Peyer's patch (tissue), 4 donors: ENCODE measurements at places on chromosomes 4 and X. TPM values are rescaled to one million over a fixed set of nuclear protein-coding genes. Genes with fewer than 3 reads are reported as not detected.

DNA sequence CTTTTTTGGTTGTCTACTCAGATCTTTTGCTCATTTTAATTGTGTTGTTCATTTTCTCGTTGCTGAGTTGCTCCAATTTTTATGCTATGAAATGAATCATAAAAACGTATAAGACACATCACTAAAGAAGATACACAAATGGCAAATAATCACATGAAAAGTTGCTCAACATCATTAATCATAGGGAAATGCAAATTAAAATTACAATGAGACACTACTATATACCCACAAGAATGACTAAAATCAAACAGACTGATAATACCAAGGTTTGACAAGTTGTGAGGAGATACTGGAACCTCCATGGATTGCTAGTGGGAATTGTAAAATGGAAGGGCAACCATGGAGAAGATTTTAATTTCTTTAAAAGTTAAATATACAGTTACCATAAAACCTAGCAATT is 17.0 kb downstream of the GSTCD start:
- DNase-seq, result no peak

DNA sequence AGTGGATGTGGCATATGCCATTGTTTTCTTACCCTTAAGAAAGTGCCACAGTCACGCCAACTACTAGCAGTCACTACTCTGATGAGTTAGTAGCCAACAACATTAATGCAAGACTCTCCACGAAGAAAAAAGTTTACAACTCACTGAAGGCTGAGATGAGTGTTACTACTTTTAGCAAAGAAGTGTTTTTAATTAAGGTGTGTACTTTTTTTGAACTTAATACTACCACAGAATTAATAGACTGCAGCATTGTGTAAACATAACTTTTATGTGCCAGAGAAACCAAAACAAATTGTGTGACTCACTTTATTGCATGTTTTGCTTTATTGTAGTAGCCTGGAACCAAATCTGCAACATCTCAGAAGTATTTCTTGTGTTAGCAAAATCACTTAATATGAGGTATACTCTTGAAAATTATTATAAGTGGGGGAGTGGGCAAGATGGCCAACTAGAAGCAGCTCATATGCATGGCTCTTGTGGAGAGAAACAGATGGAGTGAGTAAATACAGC is 2.2 kb upstream of the UGT2B4 start:
- DNase-seq, result no peak

DNA sequence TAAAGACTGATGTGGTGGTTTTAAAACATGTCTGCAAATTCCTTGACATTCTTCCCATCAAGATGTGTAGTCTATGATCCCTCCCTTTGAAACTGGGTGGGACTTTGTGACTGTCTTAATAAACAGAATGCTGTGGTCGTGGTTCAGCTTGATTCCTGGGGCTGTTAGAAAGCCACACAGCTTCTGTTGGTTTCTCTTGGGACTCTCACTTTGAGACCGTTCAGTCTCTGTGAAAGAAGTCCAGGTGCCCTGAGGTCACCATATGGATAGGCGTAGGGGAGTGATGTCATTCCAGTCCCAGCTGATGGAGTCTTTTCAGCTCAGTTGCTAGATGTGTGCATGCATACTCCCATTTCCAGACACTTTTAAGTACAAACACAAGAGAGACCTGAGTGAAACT is 216.6 kb downstream of the KDR start:
- no peak for DNase-seq

- no peak for DNase-seq
Observed at GRCh38 chrX:68719904-68720614, 72.6 kb downstream of the STARD8 start.

DNA sequence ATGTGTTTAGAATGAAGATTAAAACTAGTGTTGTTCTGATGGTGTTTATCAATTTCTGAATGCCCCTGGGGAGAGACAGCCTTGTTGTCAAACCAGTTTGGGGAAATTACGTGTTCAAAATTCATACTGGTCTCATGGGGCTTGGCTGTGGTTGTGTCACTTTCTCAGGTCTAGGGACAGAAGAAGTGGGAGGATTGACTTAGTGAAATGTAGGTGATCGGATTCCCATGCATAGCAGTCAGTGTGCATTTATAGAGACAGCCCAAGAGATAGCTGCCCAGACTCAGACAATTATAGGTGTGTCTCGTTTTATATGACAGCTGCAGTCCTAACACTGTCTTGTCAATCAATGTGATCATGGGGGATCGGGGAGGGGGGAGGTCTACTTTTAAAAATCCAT is 94.4 kb upstream of the CLCN4 start:
- no peak for DNase-seq

GRCh38 chrX:71577682-71578081 is 555 bp upstream of the GCNA start:
- no peak for DNase-seq

DNA sequence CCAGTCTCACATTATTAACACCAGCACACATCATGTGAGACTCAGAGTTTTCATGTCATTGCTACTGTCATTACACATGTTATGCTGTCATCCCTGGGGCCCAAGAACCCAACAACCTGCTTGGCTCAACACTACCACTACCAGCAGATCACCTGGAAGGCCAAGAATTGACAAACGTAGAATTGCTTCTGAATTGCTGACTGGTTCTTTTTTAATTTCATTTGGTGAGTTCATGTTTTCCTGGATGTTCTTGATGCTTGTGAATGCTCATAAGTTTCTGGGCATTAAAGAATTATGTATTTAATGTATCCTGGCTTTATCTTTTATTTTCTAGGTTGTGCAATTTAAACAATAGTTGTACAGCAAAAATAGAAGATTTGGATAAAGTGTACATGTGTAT is 40.2 kb downstream of the ACTRT1 start:
- DNase-seq, result no peak

GRCh38 chr4:76744241-76744921 is 153.6 kb downstream of the SOWAHB start:
- DNase-seq, result no peak

- no peak for DNase-seq
Observed at GRCh38 chr4:57131849-57132742, 21.9 kb upstream of the IGFBP7 start.

- no peak for DNase-seq
Observed at GRCh38 chr4:45033676-45034419, 307.5 kb upstream of the GNPDA2 start.

DNA sequence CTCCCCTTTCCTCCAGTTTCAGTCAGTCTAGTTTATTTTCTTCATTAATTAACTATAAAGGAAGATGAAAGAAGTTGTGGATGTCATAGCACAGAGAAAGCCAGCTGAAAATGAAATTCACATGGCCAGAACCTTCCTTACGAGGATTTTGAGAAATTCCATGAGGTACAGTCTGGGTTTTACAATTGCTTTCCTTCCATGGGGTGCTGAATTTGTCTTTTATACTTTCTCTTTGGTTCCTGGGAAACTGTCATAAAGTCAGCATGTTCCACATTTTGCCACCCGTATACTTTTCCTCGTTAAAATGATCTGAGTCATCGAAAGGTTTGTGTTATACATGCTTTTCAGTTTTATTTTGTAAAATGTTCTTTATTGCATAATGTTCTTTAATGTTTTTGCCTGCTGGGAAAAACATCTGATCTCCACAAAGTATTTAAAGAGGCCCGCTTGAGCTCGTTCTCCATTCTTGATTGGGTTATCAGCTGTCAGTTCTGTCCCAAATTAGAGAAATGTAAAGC is 78.1 kb upstream of the CLDN34 start:
- DNase-seq, result no peak

DNA sequence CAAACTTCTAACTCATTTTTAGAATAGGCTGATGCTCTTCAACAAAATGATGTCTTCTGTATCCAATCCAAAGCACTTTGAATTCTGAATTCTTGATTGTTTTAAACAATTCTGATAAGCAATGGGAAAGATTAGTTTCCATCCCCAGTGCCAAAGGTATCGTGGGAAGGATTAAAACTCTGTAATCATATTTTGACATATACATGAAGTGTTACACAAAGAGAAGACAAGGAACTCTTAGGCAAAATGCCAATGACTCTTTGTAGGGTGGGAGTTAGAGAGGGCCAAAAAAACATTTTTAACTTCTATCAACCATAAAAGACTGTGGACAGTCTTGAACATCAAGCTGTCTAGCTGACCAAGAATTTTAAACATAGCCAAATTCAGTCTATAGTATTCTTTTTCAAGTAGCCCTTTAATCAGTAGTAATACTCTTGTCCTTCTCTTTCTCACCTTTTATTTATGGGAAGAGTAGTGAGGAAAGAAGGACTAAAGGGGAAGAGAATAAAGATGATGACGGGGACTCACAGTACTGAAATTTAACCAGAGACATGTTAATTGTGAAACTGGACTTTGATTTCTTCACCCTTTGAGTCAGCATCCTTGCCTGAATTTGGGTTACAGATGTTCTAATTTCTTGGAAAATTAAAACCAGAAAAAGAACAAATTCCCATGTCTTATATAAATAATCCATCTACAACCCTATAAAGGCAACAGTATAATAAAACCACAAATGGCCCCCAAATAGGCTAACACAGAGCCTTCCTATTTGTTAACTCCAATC is 51.8 kb upstream of the VEGFD start:
- DNase-seq, result no peak

DNA sequence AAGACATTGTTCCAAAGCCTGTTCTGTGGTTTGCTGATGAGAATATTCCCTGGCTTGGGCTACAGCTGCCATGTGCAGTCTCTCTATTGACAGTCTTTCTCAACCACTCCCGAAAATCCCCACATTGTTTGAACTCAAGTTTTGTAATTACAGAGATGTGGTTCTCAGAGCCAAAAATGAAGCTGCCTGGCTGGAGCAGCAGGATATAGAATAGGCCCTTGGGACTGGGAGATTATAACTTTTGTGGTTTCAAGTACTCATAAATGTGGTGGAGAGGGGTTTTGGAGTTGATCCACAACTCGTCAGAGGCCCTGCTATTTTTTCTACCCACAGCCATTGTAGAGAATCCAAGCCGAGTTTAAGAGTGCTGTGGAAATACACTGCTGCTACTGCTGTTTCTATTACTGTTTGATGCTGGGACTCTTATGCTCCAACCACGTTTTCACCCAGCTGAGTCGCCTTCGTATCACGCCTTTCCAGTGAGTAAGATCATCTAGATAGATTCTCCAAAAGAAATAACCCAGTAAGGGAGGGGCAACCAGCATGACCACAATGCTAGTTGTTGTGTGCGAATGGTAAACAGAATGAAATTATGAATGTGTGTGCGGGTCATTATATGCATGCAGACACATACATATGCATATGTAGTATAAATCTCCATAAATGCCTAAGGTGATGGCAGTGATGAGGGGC is 57.1 kb upstream of the ATXN3L start:
- no peak for DNase-seq

GRCh38 chr4:158056689-158057245 is 116.1 kb downstream of the GASK1B start:
- no peak for DNase-seq

DNA sequence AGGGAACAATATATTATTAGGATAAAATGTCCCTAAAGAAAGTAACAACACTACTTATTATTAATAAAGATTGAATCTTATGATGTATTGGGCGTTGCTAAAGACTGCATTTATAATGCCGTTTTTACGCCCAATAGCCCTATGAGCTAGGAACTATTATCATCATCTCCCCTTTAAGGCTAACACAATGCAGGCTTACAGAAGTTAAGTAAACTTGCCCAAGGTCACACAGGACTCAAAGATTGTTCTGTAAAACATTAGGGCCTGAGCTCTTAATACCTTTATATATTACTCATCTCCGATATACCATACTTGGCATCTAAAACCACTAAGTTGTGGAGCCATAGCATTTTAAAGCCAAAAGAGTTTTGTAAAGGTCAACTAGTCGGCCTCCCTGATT is 149.5 kb downstream of the FAM13A start:
- no peak for DNase-seq

- DNase-seq, result no peak
Observed at GRCh38 chr4:8689741-8690140, 97.2 kb downstream of the CPZ start.

DNA sequence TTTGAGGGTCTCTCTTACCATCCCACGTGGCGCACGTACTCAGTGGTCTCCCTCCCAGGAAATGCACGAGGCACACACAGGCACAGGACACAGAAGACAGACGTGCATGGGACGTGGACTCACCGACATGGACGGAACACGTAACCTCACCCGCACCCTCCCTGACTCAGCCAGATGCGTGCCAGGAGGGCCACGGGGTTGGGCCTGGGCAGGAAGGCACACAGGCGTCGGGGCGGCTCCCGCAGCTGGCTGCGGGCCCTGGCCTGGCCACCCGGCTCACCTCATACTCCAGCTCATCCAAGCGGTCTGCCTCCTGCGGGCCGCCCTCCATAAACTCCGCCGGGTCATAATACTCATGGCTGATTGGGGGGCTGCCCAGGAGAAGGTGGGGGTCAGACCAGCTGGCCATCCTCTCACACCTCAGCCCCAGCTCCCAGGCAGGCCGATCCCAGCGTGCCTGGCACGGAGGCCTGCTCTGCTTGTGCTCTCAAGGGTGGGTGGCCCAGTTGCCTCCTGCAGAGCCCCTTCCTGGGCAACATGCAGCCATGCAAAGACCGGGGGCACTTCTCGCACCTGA is 12.6 kb downstream of the SSR4 start:
- no peak for DNase-seq

DNA sequence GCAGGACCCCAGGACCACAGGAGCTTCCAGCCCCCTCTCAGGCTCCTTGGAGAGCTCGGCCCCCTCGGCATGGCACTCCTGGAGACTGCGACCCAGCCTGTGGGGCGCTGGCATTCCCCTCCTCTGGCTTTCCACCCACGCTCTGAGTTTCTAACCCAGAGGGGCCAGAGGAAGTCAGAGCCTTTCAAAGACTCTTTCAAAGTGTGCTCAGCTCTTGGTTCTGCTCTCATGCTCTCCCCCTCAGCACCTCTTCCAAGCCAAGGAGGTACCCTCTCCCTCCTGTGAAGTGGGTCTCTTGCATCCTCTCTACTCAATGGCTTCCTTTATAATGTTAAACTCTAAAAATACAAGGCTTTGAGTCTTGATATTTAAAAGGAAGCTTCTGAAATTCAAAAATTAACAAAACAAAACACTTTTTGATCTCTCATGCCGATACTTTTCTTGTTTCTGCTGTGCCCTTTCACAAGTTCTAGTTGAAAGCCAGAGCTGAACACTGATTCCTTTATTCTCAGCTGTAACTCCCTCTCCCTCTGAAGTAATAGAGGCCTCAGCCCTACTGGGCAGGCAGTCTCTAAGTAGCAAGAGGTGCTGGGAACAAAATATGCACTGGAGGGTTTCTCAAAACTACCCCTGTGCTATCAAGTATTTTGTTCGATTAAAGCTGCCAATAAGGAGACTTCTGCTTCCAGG is 82.8 kb downstream of the NAT8L start:
- DNase-seq, result no peak

GSPT2 gene
- total RNA-seq, result 5.0 TPM

LGI2 gene
- 0.83 TPM for total RNA-seq

NDNF gene
- not detected for total RNA-seq

ADGRL3 gene
- 9.3 TPM for total RNA-seq

PNMA5 gene
- total RNA-seq, result not detected

CCDC110 gene
- total RNA-seq, result 0.88 TPM

PRDM8 gene
- total RNA-seq, result 0.95 TPM

AFF2 gene
- total RNA-seq, result 0.18 TPM

CLNK gene
- not detected for total RNA-seq

DCHS2 gene
- 0.67 TPM for total RNA-seq
